Suppressor macrophage treated with lipopolysaccharide for 4 hours (primary cell): ENCODE measurements at places on chromosomes 6 and 20.

DNA sequence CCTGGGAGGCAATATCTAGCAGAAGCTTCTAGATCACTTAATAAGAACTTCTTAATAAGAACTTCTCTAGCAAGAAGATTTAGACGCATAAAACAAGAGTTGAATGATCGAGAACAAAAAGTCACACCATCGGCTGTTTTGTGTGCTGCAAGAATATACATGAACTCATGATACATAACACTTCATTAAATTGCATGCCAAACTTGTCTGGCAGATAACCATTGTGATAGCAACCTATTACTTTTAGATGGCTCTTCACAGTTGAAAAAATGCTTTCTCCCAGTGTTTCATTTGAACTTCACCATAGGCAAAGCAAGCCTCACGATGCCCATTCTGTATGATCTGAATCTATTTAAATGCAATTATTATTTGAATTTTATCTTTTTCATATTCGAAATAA lies 249.9 kb downstream of the CBLN4 start:
- DNase-seq: no peak

GRCh38 chr6:163883984-163884383 lies 469.5 kb downstream of the QKI start:
- DNase-seq: peak; percentile 72

- peak; percentile 2 for DNase-seq
Measured at GRCh38 chr6:79257381-79258205, 23.1 kb upstream of the HMGN3 start.

DNA sequence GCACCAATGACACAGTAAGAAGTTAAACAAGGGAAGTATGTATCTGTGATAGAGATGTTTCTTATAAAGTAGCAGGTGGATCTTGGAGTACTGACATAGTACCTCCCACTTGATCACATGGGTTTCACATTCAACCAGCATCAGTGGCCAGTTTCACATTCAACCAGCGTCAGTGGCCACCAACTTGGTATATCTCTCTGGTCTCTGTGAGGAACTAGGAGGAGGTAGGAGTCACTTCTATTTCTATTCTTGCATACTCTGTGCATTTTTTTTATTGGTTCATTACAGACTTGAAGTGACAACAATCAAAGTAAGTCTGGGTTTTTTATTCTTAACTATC lies 200.3 kb upstream of the SIM1 start:
- DNase-seq: peak; percentile 24

DNA sequence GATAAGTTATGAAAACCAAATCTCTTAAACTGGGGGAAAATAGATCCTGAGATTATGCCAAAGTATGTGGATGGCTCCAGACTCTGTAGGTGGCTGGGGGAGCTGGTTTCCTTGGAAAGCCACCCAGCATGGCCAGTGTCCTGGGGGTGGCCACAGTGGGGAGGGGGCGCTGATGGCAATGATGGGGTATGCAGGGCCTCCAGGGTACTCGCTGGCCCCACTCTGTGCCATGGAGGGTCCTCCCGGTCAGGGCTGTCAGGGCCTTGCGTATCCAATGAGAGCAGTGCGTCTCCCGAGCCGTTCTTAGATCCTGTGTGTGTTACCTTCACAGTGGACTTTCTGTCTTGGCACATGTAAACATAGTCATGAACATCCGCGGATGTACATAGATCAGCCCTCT lies 152.8 kb downstream of the TMEM242 start:
- no peak for DNase-seq

- no peak for DNase-seq
Measured at GRCh38 chr6:81172056-81172740, 580.3 kb downstream of the TENT5A start.

GRCh38 chr6:89286516-89286915 lies 28.6 kb downstream of the GABRR2 start:
- no peak for DNase-seq
